ENCODE measurements at places on chromosomes 5 and 9.

DNA sequence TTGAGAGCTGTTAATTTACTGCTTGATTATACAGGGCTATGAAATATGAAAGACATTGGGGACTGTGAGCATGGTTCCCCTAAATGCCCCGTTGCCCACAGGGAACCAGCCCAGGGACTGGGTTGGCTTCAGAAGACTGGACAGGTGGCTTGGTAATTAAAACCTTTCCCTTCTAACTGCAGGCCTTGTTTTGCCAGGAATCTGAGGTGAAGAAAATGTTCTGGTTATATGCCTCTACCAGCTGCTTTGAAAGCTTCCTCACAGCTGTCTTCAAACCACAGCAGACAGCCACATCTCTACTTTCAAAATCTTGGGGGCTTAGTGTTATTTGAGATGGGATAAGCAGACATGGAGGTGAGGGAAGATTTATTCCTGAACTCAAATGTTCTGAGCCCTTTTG lies 153.3 kb upstream of the SPRY4 start:
- no peak for DNase-seq

- DNase-seq = no peak
These were observed 14.8 kb downstream of the RASEF start for GRCh38 chr9:83047839-83048775.

DNA sequence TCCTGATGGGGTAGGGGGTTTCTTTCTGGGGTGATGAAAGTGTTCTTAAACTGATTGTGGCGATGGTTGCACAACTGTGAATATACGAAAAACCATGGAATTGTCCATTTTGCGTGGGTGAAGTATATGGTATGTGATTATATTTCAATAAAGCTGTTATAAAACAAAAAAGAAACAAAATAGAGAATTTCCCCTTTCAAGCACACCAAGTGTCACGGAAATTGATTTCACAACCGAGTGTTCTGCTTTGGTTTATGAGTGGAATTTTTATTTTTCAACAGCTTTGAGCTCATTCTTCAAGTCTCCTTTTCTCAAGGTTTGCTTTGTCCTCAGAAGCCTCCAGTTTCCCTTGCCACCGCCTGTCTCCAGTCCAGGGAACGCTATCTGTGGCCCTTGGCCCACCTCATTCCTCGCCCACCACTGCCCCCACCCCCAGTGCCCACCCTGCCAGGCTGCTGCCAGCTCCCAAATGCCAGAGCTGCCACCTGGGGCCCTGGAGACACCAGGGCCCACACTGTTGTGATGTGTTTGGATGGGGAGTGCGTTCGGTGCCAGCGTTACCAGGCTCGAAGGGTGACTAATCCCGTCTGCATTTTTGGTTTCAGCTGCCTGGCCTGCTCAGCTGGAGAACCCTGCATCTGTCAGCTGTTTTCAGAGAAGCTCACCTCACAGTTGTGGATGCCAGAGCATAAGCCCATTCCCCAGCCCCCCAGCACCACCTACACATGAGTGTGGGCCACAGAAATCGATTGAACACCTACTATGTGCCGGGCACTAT lies 30.4 kb downstream of the DUSP1 start:
- DNase-seq = peak; percentile 72

- no peak for DNase-seq
These were observed 62.3 kb downstream of the THBS4 start for GRCh38 chr5:80097451-80097850.

DNA sequence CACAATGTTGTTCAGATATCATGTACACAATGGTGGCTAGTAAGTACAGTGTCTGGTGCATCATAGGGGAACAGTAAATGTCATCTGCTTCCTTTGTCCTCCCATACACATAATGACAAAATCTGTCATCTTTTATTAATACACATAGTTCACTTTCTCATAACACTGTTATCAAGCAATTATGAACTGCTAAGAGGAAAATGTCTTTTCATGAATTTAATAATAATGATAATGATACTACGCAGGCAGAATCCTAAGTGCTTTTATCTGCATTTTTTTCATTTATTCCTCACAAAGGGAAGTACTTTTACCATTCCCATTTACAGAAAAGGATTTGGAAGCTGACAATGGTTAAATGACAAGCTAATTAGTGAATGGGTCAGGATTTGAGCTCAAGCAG lies 35.7 kb downstream of the DPYSL3 start:
- no peak for DNase-seq

GRCh38 chr9:127833555-127833954 lies 20.9 kb downstream of the ENG start:
- DNase-seq = no peak

GRCh38 chr5:89703817-89704216 lies 705.7 kb downstream of the CETN3 start:
- DNase-seq = no peak

DNA sequence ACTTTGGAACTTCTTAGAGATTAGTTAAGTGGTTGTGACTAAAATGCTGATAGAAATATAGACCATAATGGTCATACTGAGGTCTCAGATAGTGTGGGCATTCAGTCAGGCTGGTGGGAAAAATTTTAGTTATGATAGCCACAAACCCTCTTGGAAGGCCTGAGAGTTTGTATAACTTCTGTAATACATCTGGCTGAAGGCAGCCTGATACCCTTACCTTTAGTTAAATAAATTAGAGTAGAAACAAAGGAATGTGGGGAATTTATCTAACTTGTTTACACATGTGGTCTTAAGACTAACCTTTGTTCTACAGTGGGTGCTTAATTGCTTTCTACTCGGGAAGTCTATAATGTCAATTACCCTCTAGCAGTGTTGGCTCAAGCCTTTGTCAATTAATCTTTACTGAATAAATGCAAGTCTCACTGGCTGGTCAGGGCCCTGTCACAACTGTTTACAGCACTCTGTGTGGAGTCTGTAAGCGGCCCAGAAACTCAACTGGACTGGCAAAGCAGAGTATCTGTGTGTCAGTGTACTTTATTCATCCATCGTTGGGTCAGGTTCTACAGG lies 184.0 kb downstream of the FBXO4 start:
- no peak for DNase-seq

DNA sequence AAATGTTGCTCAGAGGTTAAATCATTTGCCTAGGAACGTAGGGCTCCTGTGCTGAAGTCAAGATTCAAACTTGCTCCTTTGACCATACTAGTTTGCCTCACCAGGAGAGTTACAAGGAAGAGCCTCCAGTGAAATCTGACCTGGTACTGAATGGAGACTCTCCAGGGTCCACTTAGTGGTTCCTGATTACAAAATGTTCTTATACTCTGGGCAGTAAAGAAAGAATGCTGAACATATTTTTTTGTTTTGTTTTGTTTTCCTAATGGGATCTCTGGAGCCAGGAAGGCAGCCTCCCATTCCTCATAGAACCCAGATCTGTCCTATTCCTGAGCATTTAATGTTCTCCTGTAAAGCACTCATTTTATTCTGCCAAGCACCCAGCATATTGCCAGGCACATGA lies 256.5 kb upstream of the CLINT1 start:
- no peak for DNase-seq

- no peak for DNase-seq
These were observed 573.6 kb upstream of the ARRDC3 start for GRCh38 chr5:91956738-91957137.

- no peak for DNase-seq
These were observed 34.2 kb downstream of the ADAMTS2 start for GRCh38 chr5:179311091-179311470.

Data from ureter (tissue), 1 donor.